Spleen (tissue), 13 donors: ENCODE measurements at places on chromosomes 5 and 9. TPM values are rescaled to one million over a fixed set of nuclear protein-coding genes. Genes with fewer than 3 reads are reported as not detected.

FCN1 gene
- total RNA-seq: 33.1 TPM

PARP8 gene
- total RNA-seq: 106 TPM

OTULINL gene
- 23.0 TPM for total RNA-seq

GPR151 gene
- total RNA-seq: not detected

NAIF1 gene
- total RNA-seq: 12.4 TPM

LHX6 gene
- total RNA-seq: not detected

- DNase-seq: no peak
- no peak overlapping the region for H3K4me3 ChIP-seq
- no peaks in the 10 kb centered on the region for H3K36me3 ChIP-seq
- H3K27me3 ChIP-seq: no peaks in the 10 kb centered on the region
- no peak overlapping the region for H3K27ac ChIP-seq
- H3K4me1 ChIP-seq: no peaks in the 10 kb centered on the region
These were observed 91.7 kb downstream of the NRG2 start for GRCh38 chr5:139951296-139951924.

DNA sequence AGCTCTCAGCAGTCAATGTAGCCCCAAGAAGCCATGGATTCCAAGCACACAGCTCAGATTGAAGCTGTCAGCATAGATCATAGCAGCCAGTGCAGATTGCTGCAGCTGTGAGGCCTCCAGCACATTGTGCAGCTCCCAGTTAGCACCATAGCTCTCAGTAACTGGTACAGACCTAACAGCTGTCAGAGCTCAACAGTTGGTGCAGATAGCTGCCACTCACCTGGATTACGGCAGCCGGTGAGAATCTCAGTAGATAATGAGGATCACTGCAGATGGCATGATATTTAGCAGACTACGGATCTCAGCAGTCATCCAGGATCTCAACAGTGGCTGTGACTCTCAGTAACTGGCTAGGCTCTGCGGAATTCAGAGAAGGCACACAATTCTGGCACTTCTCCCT lies 500.4 kb downstream of the TUSC1 start:
- H3K4me1 ChIP-seq: no peaks in the 10 kb centered on the region
- DNase-seq: no peak
- no peak overlapping the region for H3K4me3 ChIP-seq
- no peaks in the 10 kb centered on the region for H3K36me3 ChIP-seq
- H3K27me3 ChIP-seq: no peaks in the 10 kb centered on the region

DNA sequence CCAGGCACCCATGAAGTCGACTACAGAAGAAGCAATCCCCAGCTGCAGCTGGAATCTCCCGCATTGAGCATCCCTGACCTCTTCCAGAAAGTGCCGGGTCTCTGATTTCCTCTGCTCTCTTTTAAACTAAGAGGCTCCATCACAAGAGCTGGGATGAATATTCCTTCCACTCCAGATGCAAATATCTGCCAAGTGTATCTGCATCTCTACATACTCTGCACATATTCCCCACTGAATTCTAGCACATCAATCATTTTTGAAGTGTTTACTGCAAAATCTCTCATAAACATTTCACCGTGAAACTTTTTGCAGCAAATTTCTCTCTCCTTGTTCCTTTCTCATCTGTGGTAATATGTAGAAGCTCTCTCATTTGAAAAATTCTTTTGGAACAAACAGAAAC lies 161.5 kb downstream of the GABRB2 start:
- H3K27me3 ChIP-seq: no peaks in the 10 kb centered on the region
- DNase-seq: no peak
- no peak overlapping the region for H3K4me3 ChIP-seq
- H3K27ac ChIP-seq: no peak overlapping the region
- H3K36me3 ChIP-seq: no peaks in the 10 kb centered on the region

DNA sequence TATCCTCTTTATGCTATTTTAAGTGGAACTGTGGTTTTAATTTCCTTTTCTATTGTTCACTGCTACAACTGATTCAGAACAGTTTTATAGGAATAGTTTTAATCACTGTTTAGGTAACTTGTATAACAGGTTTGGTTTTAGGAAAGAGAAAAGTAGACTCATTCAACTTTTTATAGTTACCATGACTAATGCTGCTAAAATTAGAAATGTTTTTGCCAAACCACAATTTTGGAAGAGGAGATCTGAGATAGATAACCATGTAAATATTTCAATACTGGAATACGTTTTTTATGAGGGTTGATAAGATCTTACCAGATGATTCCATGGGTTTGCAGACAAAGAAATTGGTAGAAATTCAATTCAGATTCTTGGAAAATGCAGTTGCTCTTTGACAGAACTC lies 404.6 kb upstream of the ARRDC3 start:
- no peak overlapping the region for H3K4me3 ChIP-seq
- H3K27ac ChIP-seq: no peak overlapping the region
- DNase-seq: no peak
- no peaks in the 10 kb centered on the region for H3K4me1 ChIP-seq
- no peaks in the 10 kb centered on the region for H3K36me3 ChIP-seq

DNA sequence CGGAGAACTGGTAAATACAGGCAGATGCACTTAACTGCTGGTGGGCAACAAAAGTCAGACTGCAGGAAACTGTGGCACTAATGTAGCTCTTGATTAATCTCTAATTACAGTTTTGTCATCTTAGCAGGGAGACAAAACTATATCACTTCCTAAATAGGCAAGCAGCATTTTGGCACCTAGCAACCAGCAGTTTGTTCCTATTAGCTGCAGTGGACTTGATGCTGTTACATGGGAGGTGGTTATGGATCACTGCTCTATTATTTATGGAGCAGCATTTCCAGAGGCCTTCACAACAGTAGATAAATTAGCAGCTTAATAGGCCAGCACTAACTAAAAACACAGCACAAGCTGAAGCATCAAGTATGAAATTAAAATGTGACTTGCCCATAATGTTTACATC lies 518.3 kb upstream of the ITGA1 start:
- H3K4me1 ChIP-seq: no peaks in the 10 kb centered on the region
- no peak overlapping the region for H3K4me3 ChIP-seq
- no peak overlapping the region for H3K27ac ChIP-seq
- H3K36me3 ChIP-seq: no peaks in the 10 kb centered on the region
- DNase-seq: no peak

DNA sequence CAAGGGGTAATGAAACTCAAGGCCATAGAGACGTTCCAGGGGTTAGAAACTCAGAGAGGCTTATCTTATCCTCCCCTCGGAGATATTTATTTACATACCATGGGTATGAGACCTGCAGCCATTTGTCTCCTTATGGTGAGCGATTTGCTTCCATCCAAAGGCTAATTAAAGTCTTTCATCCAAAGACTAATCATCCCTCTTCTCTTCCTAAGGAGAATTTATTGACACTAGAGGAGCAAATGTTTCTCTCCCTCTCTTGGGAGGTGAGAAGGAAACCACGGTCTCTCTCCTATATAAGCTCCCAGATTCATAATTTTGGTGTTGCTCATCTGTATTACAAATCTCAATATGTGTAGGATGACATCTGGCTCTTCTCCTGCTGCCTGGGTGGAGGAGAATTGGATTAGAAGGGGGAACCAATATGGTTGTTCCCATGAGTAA lies 31.0 kb upstream of the RPS23 start:
- H3K4me3 ChIP-seq: no peak overlapping the region
- H3K4me1 ChIP-seq: no peaks in the 10 kb centered on the region
- no peak for DNase-seq
- no peaks in the 10 kb centered on the region for H3K36me3 ChIP-seq
- no peaks in the 10 kb centered on the region for H3K27me3 ChIP-seq
